ENCODE measurements at places on chromosomes 3 and 15.

DNA sequence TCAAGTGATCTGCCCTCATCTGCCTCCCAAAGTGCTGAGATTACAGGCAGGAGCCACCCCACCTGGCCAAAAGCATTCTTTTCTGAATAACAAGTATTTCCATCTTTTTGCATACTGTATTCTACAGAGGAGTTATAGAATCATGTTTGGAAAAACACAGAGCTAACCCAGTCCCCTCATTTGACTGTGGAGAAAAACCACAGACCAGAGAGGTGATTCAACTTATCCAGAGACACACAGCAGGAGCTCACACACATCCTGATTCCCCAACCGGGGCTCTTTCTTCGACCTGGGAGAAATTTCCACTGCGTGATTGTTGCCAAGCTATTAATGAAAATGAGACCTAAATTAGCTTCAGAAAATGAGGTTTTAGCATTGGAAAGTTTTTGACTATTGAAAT, 176.1 kb upstream of the TLE3 start:
- no peak for DNase-seq

GRCh38 chr15:87767516-87767915, 489.0 kb downstream of the NTRK3 start:
- no peak for DNase-seq

DNA sequence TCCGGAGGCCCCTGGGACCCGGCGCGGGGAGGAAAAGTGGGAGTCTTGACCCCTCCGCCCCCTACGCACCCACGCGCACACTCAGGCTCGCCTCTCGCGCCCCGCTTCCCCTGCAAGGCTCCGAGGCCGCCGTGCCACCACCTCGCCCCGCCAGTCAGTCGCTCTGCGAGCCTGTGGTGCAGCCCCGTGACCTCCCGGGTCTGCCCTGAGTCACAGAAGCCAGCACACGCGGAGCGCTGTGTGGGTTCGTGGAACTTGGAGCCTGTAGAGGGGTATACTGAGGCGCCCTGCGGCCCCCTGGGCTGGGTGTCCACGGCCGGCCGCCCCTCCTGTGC, 380 bp upstream of the ALS2CL start:
- peak; percentile 28 for DNase-seq

DNA sequence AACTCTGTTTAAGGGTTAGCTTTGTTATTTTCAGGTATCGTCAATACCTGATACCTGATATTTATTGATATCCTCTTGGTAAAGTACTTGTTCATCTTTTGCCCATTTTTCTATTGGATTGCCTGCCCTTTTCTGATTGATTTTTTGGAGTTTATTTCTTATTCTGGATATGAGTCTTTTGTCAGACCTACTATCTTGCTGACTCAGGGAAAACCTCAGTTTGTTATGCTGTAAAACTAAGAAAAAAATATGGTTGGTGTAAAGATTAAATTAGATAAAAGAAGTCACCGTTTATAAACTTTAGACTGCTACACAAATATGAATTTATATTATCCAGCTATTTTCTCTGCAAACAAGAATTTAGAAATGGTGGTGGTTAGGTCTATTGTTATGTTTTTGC, 65.9 kb downstream of the CHRNA7 start:
- DNase-seq, result no peak

DNA sequence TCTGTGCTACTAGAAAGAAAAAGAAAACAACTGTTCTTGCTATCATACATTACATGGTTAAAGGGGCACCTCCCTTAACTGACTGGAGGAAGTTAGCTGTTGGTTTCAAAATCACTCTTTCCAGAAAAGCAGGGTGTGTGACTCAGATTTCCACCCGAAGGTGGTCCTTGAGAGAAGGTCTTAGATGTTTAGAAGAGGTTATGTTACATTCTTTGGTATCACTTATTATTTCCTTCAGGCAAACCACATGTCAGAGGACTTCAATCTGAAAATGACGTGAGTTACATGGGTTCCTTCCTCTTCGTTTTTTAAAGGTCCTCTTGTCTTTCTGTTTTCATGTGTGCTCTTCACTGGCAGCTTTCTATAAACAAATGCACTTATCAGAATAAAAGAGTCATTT, 307.9 kb upstream of the CBLB start:
- DNase-seq, result peak; percentile 59

DNA sequence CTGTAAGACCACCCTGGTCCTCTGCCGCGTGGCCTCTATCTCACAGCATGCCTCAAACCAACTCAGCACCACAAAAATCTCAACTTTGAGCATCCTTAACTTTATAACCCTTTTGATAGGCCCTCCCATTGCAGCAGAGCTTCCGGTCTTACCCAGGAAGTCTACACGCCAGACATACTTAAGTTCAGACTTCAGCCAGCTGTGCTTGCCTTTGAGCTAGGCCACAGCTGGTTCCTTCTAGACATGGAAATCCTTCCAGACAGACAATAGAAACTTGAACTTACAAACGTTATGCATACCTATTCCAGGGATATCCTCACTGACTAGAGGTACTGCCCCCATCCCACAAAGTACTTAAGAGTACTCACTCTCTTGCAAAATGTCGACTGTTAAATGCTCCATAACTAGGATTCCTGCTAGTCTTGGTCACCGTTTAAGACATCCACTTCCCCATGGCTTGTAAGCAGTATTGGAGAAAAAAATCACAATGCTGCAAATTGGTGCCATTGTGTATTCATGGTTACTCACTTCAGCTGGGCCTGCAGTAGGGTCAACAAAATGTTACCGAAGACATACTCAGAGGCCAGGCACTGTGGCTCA, 183.5 kb downstream of the TBL1XR1 start:
- DNase-seq, result no peak

DNA sequence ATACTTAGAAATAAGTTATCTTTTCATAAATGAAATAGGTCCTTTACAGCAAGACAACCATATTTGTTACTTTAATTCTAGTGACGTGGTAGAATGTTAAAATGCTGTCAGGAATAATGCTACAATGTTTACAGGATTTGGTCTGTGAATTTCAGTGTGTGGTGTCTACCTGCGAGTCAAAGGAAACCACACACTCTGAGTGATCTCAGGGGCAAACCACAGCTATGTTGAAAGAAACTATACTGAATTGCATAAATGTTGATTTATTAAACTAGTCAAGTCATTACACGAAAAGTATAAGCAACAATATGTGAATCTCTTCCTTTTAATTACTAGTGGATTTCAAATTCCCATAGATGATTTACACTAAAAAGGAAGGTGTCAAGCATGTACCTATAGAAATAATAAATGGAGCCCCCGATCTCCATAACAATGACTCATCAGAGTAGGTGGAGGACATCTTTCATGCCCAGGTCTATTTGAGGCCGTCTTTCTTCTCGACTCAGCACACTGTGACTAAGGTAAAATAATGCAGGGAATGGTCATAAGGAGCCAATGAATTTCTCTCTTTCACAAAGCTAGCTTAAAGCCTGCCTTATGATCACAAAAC, 463.0 kb downstream of the ERC2 start:
- no peak for DNase-seq

- DNase-seq, result no peak
Observed at GRCh38 chr3:71166339-71167240, 416.9 kb downstream of the FOXP1 start.

DNA sequence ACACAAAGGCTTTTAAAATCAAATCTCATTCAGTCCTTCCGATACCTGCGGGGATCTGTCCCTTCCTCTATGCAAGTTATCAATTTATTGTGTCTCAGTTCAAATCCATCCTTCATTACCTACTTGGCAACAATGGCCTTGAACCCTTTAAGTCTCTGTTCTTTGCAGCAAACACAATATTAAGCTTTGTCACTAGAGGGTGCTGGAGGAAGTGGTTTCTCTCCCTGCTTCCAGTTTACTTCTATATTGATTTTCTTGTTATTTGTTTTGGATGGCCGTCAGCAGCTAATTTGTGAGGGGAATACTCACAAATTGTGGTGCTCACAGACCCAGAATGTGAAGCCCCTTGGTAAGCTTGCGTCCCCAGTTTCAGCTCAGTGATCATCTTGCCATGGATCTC, 278.3 kb downstream of the FGF12 start:
- no peak for DNase-seq

- DNase-seq, result no peak
Observed at GRCh38 chr15:27241943-27242342, 271.0 kb downstream of the GABRG3 start.

DNA sequence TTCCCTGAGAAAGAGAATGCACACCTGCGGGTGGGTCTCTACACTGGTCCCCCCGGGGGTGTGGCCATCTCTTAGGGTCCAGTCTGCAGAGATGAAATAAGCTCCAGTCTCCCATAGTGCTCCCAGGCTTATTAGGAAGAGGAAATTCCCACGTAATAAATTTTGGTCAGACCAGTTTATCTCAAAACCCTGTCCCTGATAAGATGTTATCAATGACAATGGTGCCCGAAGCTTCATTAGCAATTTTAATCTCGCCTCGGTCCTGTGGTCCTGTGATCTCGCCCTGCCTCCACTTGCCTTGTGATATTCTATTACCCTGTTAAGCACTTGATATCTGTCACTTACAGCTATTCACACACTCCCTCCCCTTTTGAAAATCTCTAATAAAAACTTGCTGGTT, 46.8 kb downstream of the OR5H15 start:
- no peak for DNase-seq

DNA sequence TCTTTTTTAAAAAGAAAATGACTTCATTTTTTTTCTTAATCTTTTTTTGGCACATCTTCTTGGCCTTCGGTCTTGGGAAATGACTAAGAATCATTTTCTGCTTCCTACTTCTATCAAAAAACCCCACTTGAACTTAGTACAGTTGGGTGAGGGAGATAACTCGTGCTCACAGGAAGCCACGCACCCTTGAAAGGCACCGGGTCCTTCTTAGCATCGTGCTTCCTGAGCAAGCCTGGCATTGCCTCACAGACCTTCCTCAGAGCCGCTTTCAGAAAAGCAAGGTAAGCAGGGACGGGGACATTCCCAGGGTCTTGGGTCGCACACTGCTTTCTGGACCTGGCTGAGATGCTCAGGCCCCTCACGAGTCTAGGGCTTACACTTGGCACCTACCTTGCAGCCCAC, at the start of gene CCR4:
Gene CCR4 (plus strand): TSS at position 235 of the 402 bp plus-strand sequence. CDS start 1,779 bp downstream, outside the sequence.
- no peak for DNase-seq

DNA sequence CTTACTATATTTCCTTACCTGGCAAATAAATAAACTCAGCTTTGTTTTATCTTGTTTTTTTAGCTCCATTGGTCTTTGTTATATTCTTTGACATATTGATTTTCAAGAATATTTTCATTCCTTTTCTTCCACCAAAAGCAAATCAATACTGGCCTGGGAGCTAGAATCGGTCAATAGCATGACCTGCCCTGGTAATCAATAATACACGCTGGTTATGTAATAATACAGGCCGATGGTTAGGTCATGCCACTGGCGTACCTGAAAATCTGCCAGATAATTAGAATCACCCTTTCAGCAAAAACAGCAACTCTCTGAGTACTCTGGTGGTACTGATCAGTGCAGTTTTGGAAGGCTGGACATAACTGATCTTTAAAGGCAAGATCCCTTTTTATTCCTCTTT, 39.9 kb downstream of the PEAK1 start:
- no peak for DNase-seq

DNA sequence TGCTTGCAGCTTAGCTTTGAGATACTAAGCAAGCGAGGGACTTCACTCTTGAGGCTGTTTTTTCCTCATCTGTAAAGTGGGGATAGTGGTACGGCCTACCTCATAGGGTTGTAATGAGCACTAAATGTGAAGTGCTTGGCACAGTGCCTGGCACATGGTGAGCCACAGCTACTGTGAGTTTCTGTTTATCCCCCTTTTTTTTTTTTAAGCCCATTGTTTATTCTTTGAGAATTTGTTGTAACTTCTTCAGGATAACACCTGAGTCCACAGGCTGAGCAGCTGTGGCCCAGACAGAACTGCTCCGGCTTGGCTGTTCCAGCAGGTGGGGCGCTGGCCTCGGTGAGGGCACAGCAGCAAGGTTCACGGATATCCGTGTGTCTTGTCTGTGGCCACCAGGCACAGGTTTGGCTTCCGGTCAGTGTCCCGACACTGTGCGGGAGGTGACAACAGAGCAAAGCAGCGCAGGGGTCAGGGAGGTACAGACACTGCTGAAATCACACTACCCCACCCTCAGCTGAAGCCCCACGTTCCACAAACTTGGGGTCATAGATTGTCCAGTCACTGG, 7.3 kb upstream of the ISG20 start:
- no peak for DNase-seq

- DNase-seq, result no peak
Observed at GRCh38 chr15:39084674-39085530, 496.0 kb upstream of the THBS1 start.

DNA sequence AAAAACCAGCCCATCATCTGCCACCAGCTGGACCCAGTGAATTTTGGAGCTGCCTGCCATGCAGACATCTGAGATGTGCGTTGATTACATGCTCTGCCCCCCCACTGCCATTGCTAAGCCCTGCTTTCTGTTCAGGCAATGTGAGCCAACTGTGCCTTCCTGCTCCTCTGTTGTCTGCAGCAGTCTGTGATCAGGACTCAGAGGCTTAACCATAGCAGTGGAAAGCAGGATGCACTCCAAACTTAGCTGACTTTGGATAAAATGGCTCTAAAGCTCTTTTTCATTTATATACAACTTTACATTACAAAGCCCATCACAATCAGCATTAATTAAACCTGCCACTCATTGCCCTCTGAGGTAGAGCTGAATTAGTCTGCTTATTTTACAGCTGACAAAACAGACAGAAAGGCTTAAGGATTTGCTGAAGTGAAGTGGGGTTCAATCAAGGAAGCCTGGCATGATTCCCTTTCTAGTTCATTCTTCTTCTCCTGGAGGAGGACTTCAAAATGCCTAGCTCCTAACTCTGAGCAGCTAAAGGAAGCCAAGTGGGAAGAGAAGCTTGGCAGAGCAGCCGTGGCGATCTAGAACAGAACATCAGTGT, 15.7 kb upstream of the RPS27L start:
- no peak for DNase-seq

DNA sequence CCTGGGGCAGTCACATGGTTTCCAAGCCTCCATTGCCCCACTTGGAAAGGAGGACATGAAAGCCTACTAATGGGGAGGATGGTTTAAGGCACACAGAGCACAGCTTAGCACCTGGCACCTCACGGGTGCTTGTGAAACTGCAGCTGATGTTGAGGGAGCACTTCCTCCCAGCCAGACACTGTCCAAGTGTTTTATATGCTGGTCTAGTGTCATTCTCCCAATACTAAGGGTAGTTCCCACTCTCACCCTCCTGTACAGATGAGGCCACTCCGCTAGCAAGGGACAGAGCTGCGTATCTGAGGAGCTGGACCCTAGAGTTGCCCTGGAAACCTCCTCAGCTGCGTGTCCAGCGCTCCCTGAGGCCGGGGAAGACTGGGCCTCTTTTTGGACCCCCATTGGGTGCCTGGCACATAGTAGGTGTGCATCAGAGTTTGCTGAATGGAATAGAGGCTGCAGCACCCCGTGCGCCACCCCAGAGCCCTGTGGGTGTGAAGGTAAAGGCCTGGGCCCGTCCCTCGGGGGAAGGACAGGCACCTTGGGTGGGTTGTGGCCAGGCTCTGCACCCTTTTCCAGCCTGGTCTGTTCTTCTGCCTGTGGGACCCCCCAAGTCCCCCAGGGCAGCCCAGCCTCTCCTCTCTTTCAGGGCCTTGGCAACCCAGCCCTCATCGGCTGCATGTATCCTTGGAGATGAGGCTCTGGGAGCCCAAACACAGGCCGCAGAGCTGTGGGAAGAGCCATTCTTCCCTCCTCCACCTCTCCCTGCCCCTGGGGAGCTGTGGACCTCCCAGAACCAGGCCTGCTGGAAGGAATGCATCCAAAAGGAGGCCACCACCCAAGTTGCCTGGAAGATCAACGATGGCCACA, 31.3 kb downstream of the DNASE1L3 start:
- DNase-seq, result no peak

GRCh38 chr3:71499227-71499876, 84.2 kb downstream of the FOXP1 start:
- DNase-seq, result no peak

GRCh38 chr3:112117841-112118571, 15.0 kb downstream of the GCSAM start:
- no peak for DNase-seq
